ENCODE measurements at places on chromosomes 2 and 18.

GRCh38 chr2:98702858-98703620, 27.9 kb downstream of the MGAT4A start:
- no peak for DNase-seq

- DNase-seq: no peak
These were observed 35.8 kb downstream of the SLC9A4 start for GRCh38 chr2:102508863-102509262.

- DNase-seq: no peak
These were observed 6.0 kb upstream of the BMP10 start for GRCh38 chr2:68877079-68877772.

- DNase-seq: no peak
These were observed 96.4 kb upstream of the LINC00305 start for GRCh38 chr18:64245126-64245861.

DNA sequence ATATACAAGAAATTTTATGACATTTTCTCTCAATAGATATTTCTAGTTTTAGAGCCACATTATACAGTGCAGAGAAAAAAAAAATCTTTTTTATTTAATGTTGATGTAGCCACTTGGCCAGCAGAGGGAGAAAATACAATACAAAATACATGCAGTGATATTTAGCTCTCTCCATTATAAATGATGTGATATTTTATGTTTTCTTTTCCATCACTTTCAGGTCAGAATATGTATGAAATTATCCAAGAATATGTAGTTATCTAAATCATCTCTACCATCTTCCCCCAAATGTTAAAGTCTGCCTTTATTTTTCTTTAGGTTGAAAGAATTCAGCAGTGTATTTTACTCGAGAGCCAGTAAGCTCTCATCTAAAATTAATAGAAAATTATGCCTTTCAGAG, 533.6 kb upstream of the FSHR start:
- no peak for DNase-seq

- DNase-seq: no peak
These were observed 7.7 kb upstream of the YWHAQ start for GRCh38 chr2:9638532-9638931.

- peak; percentile 47 for DNase-seq
These were observed 864 bp upstream of the XPO1 start for GRCh38 chr2:61538920-61539520.

Data from activated naive CD8-positive, alpha-beta T cell treated with anti-CD3 and anti-CD28 coated beads, Interleukin-2, amount 50 U/mL, for 16 hours (primary cell).